ENCODE measurements at places on chromosomes 6 and 20.
A peak's percentile ranks its signal among the peaks of the same experiment; 100 is the strongest.

DNA sequence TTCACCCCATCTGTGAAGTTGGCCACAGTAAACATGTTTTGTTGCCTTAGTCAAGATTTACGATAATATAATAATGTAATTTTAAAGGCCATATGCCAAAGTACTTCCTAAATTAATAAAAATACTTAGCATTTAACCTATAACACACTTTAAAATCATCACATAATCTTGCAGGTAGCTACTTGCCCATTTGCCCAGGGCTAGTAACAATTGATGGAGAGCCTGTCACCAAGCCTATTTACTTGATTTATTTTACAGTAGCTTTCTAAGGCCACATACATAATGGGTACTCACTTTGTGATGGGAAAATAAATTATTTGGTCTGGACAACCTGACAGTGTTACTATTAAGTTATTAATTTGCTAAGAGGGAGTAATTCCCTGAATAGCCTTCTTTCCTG, 14.5 kb downstream of the BTBD9 start:
- no peak for DNase-seq

DNA sequence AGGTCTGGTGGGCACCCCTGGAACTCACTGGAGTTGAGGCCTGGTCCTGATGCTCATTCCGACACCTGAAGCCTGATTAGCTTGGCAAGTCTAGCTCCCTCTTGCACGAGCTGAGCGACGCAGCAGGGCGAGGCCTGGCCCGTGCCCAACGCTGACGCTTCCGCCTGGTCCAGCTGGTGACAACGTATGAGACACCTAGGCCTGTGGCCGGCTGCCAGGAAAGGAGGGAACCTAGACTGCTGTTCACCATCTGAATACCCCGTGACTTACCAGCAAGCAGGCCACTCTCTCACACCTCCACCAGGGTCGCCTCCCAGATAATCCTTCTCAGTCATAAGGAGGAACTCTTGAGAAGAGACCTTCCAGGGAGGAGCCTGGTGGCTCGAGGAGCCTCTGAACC, 24.5 kb downstream of the YTHDF1 start:
- no peak for DNase-seq

DNA sequence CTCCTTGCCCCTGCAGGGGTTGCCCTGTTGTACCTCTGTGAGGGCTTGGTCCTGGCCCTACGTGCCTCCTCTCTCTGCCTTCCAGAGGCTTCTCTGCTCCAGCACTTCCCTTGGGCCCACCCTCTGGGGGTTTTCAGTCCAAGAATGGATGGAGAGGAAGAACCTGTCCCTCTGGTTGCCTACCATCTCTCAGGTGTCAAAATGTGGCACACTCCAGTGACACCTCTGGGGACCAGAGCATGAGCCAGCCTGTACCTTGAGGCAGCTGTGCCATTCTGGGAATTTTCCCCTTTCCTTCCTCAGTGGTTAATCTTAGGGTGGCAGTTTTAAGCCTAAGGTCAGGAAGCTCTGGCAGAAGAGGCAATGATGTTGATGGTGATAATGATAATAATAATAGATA, 115.2 kb upstream of the ARMC2 start:
- no peak for DNase-seq

DNA sequence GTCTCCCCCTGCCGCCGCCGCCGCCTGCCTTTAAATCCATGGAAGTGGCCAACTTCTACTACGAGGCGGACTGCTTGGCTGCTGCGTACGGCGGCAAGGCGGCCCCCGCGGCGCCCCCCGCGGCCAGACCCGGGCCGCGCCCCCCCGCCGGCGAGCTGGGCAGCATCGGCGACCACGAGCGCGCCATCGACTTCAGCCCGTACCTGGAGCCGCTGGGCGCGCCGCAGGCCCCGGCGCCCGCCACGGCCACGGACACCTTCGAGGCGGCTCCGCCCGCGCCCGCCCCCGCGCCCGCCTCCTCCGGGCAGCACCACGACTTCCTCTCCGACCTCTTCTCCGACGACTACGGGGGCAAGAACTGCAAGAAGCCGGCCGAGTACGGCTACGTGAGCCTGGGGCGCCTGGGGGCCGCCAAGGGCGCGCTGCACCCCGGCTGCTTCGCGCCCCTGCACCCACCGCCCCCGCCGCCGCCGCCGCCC, 474 bp downstream of the CEBPB start:
- DNase-seq, result no peak

DNA sequence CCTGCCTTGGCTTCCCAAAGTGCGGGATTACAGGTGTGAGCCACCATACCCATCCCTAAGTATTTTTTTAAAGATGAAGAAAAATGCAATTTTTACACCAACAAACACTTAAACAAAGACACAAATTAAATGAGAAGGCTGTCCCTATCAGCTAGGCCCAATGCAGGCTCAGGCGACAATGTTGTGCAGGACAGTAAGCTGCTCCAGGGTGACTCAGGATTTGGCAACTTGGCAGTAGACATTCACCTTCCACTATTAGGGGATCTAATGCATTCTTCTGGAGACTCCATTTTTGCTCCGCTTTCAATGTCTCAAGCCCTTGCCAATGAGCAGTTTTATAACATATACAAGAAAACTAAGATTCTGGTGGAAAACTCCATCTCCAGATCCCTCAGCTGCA, 19.7 kb downstream of the NDRG3 start:
- DNase-seq, result no peak

- no peak for DNase-seq
Observed at GRCh38 chr6:89378628-89379027, 26.1 kb upstream of the UBE2J1 start.

GRCh38 chr6:33205191-33206026, 954 bp downstream of the HSD17B8 start:
- DNase-seq, result no peak

GRCh38 chr6:134642819-134643218, 307.1 kb downstream of the ALDH8A1 start:
- DNase-seq, result no peak

DNA sequence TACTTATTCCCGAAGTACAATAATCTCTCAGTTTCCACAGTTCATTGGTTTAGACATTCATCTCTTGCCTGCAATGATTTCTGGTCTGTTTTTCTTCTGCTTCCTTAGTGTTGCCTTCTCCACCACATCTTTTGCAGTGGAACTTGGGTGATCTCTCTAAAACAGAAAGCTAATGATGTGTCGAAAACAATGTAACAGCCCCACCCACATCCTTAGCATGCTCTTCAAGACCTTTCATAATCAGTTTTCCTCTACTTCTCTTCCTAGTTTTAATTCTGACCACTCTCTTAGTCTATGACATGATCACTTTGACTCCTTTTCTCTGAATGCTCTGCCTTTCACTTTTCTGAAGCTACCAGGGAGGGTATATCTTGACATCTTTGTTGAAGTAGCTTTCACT, 1007.9 kb upstream of the CITED2 start:
- DNase-seq, result no peak

GRCh38 chr6:113825781-113826180, 31.4 kb upstream of the MARCKS start:
- DNase-seq, result peak; percentile 80

DNA sequence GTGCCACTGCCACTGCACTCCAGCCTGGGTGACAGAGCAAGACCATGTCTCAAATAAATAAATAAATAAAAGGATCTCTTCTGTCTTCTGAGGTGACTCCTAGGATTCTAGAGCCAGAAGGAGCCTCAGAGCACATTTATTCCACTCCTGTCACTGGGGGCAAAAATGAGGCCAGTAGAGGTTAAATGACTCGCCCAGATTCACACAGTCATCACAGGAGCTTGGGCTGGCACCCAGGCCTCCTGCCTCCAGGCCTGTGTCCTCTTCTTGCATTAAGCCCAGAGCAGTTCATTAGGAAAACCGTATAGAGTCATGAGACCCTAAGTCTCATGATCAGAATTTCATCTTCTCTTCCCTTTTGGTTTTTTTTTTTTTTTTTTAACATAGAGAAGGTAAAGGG, 243.3 kb downstream of the NRN1 start:
- DNase-seq, result no peak

DNA sequence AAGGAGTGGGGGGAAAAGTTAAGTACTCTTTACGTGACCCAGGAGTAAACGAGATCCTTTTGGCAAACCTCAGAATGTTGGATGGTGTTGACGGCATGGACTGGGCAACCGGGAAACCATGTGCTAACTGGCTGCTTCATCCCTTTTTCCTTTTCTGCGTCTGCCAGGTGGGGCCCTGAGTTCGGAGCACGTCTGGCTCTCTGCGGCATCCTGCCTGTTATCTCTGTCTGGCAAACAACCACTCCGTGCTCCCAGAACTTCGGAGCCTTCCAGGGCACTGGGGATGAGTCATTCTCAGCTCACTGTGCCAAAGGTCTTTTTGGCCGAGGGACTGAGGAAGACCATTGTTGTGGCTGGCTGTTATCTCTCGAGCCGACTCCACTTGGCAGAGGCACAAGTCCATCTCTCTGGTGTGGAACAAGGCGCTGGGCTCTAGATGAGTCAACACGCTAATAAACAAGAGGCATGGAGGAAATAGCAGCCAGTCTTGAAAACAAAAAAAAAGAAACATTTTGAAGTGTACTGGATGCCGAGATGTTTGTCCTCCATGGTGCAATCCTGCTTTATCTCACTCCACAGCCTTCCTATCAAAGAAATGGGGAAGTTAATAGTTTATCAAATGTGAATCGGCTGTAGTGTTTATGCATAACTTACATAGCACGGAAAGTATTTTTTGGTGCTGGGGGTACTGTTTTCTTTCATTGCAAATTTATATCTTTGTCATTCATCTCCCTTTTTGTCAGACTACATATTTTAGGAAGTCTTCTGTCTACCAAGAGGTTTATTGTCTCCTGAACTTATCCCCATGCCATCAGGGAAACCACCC, 64.6 kb upstream of the TXNDC5 start:
- DNase-seq, result peak; percentile 96

GRCh38 chr6:144730088-144730645, 445.0 kb downstream of the UTRN start:
- no peak for DNase-seq

GRCh38 chr6:53635322-53635721, 30.2 kb downstream of the KLHL31 start:
- no peak for DNase-seq
